ENCODE measurements at places on chromosomes 6 and 20. TPM values are rescaled to one million over a fixed set of nuclear protein-coding genes. Genes with fewer than 3 reads are reported as not detected.

Gene CAPN11
- 0.23 TPM for total RNA-seq

GRCh38 chr6:24543683-24544082, 48.9 kb downstream of the ALDH5A1 start:
- no peak overlapping the region for H3K27ac ChIP-seq
- no peak overlapping the region for H3K4me3 ChIP-seq
- no peaks in the 10 kb centered on the region for H3K36me3 ChIP-seq

Gene CD24
- 158 TPM for total RNA-seq

Gene HLA-F
- total RNA-seq, result 197 TPM

DNA sequence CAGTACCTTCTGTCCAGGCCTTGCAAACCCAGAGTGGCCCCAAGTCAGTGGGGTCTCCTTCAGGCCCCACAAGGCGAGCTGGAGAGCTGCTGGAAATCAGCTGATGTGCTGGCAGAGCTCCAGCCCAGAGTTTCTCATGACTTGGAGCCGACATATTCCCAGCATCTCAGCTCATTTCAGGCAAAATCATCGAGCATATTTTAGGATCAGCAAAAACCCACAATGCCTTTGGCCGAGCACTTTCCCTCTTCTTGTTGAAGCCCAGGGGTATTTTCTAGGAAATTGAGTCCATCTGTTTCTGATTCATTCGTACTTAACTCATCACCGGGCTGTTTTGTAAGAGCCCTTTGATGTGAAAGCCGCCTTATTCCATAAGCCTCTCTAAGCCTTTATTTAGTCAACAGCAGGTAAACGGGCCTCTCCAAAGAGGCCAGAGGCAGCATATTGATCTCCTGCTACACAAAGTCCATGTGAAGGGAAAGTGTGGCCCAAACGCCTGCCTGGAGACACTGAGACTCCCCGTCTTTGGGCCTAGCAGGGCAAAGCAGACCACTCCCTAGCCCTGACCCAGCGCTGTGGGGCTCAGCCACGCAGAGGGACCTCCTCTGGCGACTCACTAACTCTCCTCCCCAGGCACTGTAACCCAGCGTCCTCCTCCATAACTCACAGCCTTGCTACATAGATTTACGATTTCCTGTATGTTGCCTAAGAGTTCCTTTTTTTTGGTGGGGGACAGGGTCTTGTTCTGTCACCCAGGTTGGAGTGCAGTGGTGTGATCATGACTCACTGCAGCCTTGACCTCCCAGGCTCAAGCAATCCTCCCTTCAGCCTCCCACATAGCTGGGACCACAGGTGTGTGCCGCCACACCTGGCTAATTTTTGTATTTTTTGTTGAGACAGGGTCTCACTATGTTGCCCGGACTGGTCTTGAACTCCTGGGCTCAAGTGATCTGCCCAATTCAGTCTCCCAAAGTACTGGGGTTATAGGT, 12.1 kb upstream of the C20orf203 start:
- no peaks in the 10 kb centered on the region for H3K27me3 ChIP-seq
- peaks cover 6% of the 10 kb centered on the region for H3K4me1 ChIP-seq
- peaks cover 10% of the 10 kb centered on the region for H3K36me3 ChIP-seq
- no peak overlapping the region for H3K27ac ChIP-seq
- H3K4me3 ChIP-seq, result no peak overlapping the region

Gene DZANK1
- 2.0 TPM for total RNA-seq

GRCh38 chr6:157637941-157638662, 184.9 kb upstream of the SNX9 start:
- no peaks in the 10 kb centered on the region for H3K36me3 ChIP-seq
- H3K4me3 ChIP-seq, result no peak overlapping the region
- no peak for DNase-seq
- no peak overlapping the region for H3K27ac ChIP-seq
- H3K4me1 ChIP-seq, result no peaks in the 10 kb centered on the region

DNA sequence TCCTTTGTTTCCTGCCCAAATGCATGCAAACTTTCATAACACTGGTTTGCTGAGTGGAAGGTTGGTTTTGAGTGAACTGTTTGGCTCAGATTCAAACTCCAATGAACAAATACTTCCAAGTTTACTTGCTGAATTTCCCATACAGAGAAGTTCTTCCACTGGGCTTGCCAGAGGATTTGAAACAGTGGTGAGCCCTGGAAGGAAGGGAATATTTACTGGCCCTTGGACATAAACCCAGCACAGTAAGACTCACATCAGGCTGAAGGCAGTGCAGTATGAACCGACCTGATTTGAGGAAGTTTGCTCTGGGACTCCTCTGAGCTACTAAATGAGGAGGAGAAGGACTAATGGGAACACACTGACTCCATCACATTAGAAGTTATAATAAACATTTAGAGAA, 3.8 kb downstream of the TRAF3IP2 start:
- H3K36me3 ChIP-seq, result no peaks in the 10 kb centered on the region
- no peaks in the 10 kb centered on the region for H3K27me3 ChIP-seq
- no peak for DNase-seq
- no peak overlapping the region for H3K4me3 ChIP-seq
- peak overlapping the region; percentile 97 for H3K27ac ChIP-seq
- H3K4me1 ChIP-seq, result peaks cover 38% of the 10 kb centered on the region

Gene EPPIN
- not detected for total RNA-seq

Gene ERVFRD-1
- 0.09 TPM for total RNA-seq

DNA sequence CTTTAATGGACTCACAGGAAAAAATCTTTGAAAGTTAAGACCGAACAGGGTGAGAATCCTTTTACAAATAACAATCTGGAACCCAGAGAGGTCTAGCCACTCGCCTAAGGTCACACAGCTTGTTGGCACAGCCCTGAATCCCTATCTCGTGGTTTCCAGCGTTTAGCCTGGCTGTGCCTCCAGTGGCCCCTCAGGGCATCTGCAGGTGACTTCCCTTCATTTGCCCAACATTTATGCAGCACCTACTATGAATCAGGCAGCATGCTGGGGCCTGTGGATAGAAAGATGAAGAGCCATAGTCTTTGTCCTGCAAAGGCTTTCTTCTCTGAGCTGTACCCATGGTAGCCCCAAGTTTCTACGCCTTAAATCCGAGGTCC, 2.6 kb upstream of the NR2E1 start:
- H3K4me1 ChIP-seq, result peaks cover 8% of the 10 kb centered on the region
- DNase-seq, result no peak
- H3K36me3 ChIP-seq, result no peaks in the 10 kb centered on the region

DNA sequence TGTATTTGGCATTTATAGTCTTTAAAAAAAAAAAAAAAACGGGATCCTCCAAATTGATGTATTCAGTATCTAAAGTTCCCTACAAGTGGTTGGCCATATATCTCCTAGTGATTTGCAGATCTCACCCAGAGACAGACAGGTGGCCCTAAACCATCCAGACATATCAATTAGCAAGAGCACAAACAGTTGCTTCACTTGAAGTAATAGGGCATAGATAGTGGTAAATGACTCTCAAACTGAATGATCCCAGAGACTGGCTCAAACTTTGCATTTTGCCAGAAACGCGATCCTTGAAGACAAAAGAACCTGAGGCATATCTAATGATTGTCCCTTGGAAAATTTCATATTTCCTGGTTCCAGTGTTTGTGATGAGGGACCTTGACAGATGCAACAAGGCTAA, 54.6 kb downstream of the HMGCLL1 start:
- H3K36me3 ChIP-seq, result no peaks in the 10 kb centered on the region
- no peaks in the 10 kb centered on the region for H3K4me1 ChIP-seq
- no peaks in the 10 kb centered on the region for H3K27me3 ChIP-seq
- H3K4me3 ChIP-seq, result no peak overlapping the region
- no peak overlapping the region for H3K27ac ChIP-seq

Gene NTSR1
- total RNA-seq, result 3.5 TPM

GRCh38 chr6:74973591-74973990, 232.3 kb downstream of the COL12A1 start:
- no peak overlapping the region for H3K27ac ChIP-seq
- DNase-seq, result no peak
- no peak overlapping the region for H3K4me3 ChIP-seq
- H3K36me3 ChIP-seq, result no peaks in the 10 kb centered on the region
- no peaks in the 10 kb centered on the region for H3K4me1 ChIP-seq

Gene SLC22A2
- not detected for total RNA-seq

DNA sequence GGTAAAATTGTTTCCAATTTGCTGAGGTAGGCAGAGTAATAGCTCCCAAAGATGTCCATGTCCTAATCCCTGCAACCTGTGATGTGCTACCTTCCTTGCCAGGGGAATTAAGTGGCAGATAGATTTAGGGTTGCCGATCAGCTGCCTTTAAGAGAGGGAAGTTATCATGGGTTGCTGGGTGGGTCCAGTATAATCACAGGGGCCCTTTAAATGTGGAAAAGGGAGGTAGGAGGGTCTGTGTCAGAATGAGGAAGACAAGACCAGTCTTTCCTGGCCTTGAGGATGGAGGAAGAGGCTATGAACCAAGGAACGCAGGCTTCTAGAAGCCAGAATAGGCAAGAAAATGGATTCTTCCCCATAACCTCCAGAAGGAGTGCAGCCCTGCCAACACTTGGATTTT, 50.7 kb downstream of the CTCFL start:
- peaks cover 3% of the 10 kb centered on the region for H3K4me1 ChIP-seq
- peak overlapping the region; percentile 86 for H3K27ac ChIP-seq
- DNase-seq, result no peak
- H3K4me3 ChIP-seq, result no peak overlapping the region

DNA sequence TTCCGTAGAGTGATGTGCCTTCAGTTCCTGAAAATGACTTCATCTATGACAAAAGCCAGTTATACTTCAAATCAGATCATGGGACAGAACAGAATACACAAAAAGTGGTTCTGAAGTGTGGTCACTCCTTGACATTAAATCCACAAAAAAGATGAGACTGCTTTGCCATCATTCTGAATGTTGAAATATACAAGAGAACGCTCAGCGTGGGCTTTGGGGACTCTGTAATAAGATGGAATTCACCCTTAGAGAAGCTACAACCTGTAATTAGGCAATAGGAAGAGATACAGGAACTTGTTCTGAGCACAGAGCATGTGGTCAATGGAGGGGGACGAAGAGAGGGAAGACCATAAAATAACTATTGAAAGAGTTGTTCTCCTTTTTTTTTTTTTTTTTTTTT, 184.3 kb downstream of the CARMIL1 start:
- no peaks in the 10 kb centered on the region for H3K27me3 ChIP-seq
- no peak overlapping the region for H3K27ac ChIP-seq
- H3K36me3 ChIP-seq, result no peaks in the 10 kb centered on the region
- DNase-seq, result no peak

- no peak for DNase-seq
- H3K27ac ChIP-seq, result peak overlapping the region; percentile 96
- H3K27me3 ChIP-seq, result no peaks in the 10 kb centered on the region
- no peaks in the 10 kb centered on the region for H3K4me1 ChIP-seq
- no peaks in the 10 kb centered on the region for H3K36me3 ChIP-seq
These were observed 85.6 kb downstream of the TRERF1 start for GRCh38 chr6:42366011-42366705.

Gene SCGN
- not detected for total RNA-seq

DNA sequence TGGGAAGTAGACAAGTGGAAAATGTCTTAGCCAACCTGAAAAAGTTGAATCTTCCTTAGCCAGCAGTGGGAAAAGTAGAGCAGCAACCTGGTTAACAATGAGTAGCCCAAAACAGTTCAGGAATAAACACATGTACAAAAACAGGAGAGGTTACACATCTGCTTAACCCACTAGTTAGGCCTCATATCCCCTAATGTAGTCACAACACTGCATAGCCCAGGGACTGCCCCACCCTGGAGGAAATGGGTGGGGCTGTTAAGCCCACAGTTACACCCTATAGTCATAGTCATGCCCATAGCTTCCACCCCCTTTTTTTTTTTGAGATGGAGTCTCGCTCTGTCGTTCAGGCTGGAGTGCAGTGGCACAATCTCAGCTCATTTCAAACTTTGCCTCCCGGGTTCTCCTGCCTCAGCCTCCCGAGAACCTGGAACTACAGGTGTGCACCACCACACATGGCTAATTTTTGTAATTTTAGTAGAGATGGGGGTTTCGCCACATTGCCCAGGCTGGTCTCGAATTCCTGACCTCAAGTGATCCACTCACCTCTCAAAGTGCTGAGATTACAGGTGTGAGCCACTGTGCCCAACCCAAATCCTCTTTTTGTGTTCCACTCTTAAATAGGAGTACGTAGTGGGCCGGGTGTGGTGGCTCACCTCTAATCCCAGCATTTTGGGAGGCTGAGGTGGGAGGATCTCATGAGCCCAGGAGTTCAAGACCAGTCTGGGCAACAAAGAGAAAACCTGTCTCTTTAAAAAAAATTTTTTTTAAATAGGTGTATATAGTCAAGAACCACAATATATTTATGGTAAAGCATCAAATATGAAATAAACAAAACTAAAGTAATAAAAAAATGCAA, 24.5 kb downstream of the ILRUN start:
- no peak overlapping the region for H3K4me3 ChIP-seq
- no peaks in the 10 kb centered on the region for H3K36me3 ChIP-seq
- H3K4me1 ChIP-seq, result peaks cover 20% of the 10 kb centered on the region
- no peak for DNase-seq

Gene LATS1
- 25.6 TPM for total RNA-seq

- no peak for DNase-seq
- H3K36me3 ChIP-seq, result no peaks in the 10 kb centered on the region
- no peaks in the 10 kb centered on the region for H3K4me1 ChIP-seq
- H3K27ac ChIP-seq, result no peak overlapping the region
- no peak overlapping the region for H3K4me3 ChIP-seq
- peaks cover 25% of the 10 kb centered on the region for H3K27me3 ChIP-seq
These were observed 319.2 kb downstream of the CDH4 start for GRCh38 chr20:61571221-61571620.

Gene ARFGEF3
- 16.9 TPM for total RNA-seq

GRCh38 chr6:10316373-10316721, 98.5 kb downstream of the TFAP2A start:
- H3K36me3 ChIP-seq, result no peaks in the 10 kb centered on the region
- DNase-seq, result peak; percentile 10
- no peak overlapping the region for H3K27ac ChIP-seq
- H3K27me3 ChIP-seq, result peaks cover 29% of the 10 kb centered on the region
- H3K4me1 ChIP-seq, result no peaks in the 10 kb centered on the region

GRCh38 chr6:16057446-16057845, 71.4 kb upstream of the MYLIP start:
- no peaks in the 10 kb centered on the region for H3K36me3 ChIP-seq
- H3K27me3 ChIP-seq, result no peaks in the 10 kb centered on the region
- no peak overlapping the region for H3K4me3 ChIP-seq
- no peaks in the 10 kb centered on the region for H3K4me1 ChIP-seq
- DNase-seq, result no peak

Gene JARID2
- 10.2 TPM for total RNA-seq

Gene HSPA12B
- total RNA-seq, result 22.1 TPM

Gene ZFP57
- total RNA-seq, result not detected

DNA sequence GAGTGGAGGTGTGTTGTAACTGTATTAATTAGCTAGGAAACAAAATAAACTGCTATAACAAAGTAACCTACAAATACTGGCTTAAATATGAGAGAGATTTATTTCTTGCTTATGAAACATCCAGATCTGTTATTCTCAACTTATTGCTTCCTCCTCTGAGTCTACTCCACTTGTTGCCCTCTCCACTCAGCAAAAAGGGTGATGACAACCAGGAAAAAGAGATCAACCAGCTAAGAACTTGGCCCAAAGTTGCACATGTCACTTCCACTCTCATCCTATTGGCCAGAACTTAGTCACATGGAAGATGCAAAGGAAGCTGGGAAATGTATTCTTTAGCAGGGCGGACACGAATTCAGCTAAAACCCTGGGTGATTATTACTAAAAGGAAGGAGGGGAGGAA, 5.2 kb upstream of the TP53RK start:
- H3K4me1 ChIP-seq, result peaks cover 11% of the 10 kb centered on the region
- H3K4me3 ChIP-seq, result no peak overlapping the region
- no peaks in the 10 kb centered on the region for H3K27me3 ChIP-seq
- DNase-seq, result no peak
- no peaks in the 10 kb centered on the region for H3K36me3 ChIP-seq

GRCh38 chr6:27836141-27836782, 75.9 kb downstream of the OR2B2 start:
- peak overlapping the region; percentile 83 for H3K4me3 ChIP-seq
- H3K36me3 ChIP-seq, result no peaks in the 10 kb centered on the region
- DNase-seq, result no peak
- no peaks in the 10 kb centered on the region for H3K27me3 ChIP-seq

Measured in left lung (tissue), 14 donors.